GM23248 (cell line): ENCODE measurements at places on chromosomes 16 and 17.

- DNase-seq: no peak
Measured at GRCh38 chr16:12386192-12386591, 409.7 kb downstream of the SNX29 start.

- peak; percentile 62 for DNase-seq
Measured at GRCh38 chr17:75908201-75908600, 3.5 kb upstream of the MRPL38 start.

GRCh38 chr17:77734371-77735080 lies 224.0 kb upstream of the TNRC6C start:
- peak; percentile 64 for DNase-seq

DNA sequence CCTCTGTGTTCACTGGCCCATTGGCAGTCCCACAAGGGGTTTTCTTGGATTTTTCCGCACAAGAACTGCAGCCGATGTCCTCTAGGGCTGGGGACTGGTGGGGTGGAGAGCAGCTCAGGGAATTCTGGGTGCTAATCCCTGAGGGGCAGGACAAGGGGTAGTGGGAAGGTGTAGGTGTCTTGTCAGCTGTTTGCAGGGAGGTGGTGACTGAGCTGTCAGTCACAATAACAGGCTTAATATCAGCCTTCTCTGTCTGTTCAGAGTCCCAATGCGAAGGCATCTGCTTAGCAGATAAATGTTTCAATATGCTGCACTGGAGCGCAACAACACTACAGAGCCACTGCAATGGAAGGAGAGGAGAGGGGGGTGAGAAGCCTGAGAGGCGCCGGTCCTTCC lies 10.1 kb upstream of the DHRS13 start:
- DNase-seq: no peak

DNA sequence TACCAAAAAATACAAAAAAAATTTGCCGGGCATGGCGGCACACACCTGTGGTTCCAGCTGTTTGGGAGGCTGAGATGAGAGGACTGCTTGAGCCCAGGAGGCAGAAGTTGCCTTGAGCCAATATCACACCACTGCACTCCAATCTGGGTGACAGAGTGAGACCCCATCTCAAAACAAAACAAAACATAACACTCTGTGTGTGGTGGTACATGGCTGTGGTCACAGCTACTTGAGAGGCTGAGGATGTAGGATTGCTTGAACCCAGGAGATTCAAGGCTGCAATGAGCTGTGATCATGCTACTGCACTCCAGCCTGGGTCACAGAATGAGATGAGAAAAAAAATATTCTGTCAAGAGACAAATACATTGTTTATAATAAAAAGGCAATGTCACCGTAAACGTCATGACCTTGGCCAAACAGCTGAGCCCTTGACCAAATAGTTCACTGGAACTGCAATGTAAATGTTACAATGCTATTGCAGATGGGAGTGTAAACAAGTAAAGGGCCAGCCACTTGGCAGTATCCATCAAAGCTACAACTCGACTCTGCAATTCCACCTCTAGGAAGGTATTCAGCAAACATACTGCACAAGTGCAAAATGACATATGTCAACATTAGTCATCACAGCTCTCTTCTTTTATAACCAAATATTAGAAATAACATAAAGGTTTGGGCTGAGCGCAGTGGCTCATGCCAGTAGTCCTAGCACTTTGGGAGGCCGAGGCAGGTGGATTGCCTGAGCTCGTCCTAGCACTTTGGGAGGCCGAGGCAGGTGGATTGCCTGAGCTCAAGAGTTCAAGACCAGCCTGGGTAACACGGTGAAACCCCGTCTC lies 16.9 kb downstream of the EARS2 start:
- no peak for DNase-seq

DNA sequence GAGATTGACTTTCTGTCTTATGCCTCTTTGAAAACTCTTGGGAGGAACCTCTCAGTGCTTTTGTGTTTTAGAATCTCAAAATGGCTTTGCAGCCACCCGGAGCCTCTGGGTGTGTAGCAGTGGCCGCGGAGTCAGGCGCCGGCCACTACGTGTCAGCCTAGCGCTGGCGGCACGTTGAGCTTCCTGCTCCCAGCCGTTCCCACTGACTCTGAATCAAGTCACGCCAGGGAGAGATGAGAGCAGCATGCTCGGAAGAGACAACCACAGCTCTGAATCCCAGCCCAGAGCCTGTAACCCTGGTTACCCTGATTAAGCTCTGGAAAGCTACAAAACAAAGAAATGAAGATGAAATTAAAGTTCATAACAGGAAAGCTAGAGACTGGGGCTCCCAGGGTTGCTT lies 97.4 kb upstream of the CACNG5 start:
- peak; percentile 90 for DNase-seq

DNA sequence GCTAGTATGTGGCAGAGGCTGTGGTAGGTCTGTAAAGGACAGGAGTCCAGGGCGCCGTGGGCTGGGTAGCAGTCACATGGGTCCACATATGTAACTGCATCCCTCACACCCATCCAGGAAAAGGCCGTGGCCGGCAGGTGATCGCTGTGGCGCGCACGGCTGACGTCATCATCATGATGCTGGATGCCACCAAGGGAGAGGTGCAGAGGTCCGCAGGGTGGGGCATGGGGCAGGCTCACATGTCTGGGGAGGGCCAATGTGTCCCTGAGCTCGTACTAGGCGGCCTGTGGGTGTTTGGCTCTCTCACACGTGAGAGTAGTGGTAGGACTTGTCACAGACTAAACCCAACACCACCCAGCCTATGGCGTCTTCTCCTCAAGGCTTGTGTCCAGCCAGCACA lies 9.0 kb upstream of the MYO15A start:
- no peak for DNase-seq

GRCh38 chr17:49842371-49842770 lies 5.5 kb downstream of the TAC4 start:
- no peak for DNase-seq

DNA sequence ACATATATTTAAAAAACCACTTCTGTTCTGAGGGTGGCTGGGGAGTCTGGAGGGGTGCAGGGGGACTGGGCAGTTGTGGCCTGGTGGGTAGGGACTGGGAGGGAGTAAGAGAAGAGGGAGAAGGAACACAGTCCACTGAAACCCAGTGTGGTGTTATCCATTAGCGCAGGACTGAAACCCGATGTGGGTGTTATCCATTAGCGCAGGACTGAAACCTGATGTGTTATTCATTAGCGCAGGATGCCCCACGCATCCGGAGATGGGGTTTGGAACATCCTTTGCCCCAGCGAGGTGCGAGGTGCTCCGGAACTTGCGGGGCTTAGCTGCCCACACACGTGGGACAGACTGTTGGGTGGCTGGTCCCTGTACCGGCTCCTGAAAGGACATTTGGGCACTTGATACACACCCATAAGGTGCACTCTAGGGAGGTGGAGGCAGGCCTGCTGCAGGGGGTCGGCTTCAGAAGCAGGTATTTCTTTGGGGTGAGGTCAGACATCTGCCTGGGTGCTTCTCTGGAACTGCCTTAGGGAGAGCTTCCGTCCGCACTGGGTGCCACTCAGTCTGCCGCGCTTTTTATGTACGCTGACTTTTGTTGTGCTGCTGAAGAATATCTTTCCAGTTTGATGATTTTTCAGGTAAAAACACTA lies 20.3 kb upstream of the FASN start:
- DNase-seq: no peak

GRCh38 chr17:491086-492021 lies 138.7 kb upstream of the RPH3AL start:
- peak; percentile 90 for DNase-seq

DNA sequence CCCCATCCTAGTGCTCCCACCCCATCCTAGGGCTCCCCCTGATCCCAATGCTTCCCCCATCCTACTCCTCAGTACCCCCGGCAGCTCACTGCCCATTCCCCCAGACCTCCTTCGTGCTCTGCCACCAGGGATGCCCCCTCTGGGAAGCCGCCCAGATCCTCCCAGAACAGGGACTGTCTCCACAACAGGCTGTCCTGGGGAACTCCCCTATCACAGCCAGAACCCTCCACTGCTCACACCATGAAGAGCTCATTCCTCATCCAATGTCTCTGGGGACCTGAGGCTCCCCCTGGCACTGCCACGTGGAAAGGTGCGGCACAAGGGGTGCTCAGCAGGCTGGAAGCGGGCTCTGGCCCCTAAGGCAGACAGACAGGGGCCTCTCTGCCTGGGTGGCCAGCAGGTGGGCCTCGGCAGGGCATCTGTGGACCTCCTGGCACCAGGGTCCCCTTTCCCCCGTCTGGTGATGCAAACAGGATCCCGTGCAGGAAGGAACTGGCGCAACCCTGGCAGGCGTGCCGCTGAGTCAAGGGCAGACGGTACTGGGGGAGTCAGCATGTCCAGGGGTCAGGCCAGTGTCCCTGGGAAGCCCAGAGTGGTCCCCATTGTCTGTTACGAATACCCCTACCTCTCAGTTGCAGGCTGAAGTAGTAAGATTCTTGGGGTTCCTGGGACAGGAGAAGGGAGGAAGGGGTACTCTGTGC lies 14.8 kb upstream of the PVALEF start:
- DNase-seq: peak; percentile 42

GRCh38 chr17:18179804-18180203 lies 3.8 kb upstream of the ALKBH5 start:
- no peak for DNase-seq

DNA sequence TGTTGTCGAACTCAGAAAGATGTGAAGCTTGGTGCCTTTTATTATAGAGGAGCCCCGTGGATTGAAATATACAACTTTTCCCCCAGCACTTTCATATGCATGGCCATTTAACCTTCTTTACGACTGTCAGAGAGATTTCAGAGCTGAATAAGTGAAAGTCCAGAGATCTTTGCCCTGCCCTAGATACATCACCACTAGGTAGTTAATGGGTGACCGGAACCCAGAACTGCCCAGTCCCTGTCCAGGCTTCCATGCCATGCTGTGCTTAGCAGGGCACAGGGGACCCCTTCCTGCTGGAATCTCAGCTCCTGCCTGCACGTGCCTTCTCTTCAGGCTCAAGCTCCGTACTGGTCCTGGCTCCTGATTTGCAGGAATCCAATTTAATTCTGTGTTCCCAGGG lies 32.2 kb downstream of the SRL start:
- no peak for DNase-seq

- DNase-seq: no peak
Measured at GRCh38 chr17:74678541-74678940, 34.2 kb downstream of the CD300LF start.

- no peak for DNase-seq
Measured at GRCh38 chr17:79055197-79055596, 19.4 kb upstream of the ENGASE start.

GRCh38 chr16:75317101-75317522 lies 65.7 kb upstream of the BCAR1 start:
- DNase-seq: peak; percentile 42

DNA sequence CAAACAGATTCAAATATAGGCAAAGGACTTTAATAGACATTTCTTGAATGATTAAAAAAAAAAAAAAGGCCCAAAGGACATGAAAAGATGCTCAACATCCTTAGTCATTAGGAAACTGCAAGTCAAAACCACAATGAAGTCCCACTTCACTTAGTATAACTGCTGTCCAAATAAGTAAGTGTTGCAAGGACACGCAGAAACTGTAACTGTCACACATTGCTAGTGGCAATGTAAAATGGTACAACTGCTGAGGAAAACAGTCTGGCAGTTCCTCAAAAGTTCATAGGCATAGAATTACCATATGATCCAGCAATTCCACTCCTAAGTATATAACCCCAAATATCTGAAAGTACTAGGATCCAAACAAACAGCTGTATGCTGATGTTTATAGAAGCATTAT lies 112.7 kb downstream of the BRIP1 start:
- no peak for DNase-seq

DNA sequence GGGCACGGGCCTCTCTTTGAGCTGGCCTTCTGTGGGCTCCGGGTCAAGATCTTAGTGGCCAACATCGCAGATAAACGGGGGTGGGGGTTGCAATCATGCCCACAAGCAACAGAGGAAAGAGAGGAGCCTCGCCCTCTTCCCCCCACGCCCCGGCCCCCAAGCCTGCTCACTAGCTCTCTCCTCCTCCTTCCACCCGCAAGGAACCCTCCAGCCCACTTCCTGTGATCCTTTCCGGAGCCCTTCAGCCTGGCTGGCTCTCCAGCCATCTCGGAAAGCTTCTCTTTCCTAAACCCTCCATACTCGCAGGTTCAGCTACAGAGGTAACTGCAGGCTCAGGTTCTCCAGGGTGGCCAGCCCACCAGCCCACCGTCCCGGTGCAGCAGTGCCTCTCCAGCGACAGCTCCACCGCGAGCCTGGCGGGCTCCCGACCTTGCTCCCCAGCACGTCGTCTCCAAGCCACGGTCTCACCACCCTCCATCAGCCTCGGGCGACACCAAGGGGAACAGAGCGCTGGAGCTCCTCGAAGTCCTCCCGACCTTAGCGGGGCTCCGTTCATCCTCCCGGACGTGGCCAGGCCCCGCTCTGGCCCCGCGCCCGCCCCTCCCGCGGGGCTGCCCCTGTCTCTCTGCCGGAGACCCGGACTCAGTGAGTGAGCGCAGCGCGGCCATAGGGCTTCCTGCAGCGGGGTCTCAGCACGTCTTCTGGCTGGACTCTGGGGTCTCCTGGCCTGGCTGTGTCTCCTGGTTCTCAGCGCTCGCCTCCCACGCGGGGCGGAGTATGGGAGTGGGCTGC lies 12.9 kb upstream of the ODF4 start:
- peak; percentile 61 for DNase-seq

DNA sequence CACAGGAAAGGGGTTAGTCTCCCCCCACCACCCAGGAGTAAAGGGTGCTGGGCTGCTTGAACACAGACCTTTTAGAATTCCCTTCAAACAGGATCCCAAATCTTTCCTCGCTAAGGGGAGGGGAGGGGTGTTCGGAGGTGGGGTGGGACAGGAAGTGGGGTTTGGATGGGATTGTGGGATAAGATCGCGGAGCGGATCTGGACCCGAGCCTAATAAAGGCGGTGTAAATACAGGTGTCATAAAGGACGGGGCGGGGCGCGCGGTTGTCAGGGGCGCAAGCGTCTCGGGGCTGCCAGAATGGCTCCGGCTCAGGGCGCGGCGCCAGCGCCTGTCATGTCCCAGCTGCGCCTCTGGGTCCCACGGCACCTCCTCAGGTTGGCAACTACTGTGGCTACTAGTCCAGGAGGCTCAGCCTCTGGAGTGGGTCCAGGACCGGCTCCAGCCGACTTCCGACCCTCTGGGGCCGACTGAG lies 59.8 kb upstream of the FBXO47 start:
- DNase-seq: peak; percentile 65

GRCh38 chr16:88624977-88625576 lies 13.3 kb upstream of the IL17C start:
- DNase-seq: no peak

- DNase-seq: no peak
Measured at GRCh38 chr17:43526886-43527648, 19.1 kb downstream of the ETV4 start.

DNA sequence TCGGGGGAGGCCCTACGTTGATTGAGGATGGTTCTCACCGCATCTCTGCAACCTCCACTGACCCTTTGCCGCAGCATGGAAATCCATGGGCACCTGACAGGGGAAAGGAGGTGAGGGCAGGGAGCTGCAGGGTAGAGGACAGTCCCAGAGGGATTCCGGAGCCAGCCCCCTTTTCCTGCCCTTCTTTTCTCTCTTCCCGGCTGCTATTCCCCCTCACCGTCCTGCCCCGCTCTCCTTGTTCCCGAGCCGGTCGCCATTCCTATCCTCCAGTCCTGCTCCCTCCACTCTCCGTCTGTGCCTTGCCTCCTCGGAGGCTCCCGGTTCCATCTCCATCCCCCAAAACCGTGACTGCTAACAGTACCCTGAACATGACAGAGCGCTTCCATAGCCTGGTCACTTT lies 4.8 kb downstream of the SPATA32 start:
- no peak for DNase-seq
